ENCODE measurements at places on chromosomes 7 and 10.
A peak's percentile ranks its signal among the peaks of the same experiment; 100 is the strongest.

- peak; percentile 61 for DNase-seq
Observed at GRCh38 chr10:100020142-100020885, 10.6 kb upstream of the DNMBP start.

DNA sequence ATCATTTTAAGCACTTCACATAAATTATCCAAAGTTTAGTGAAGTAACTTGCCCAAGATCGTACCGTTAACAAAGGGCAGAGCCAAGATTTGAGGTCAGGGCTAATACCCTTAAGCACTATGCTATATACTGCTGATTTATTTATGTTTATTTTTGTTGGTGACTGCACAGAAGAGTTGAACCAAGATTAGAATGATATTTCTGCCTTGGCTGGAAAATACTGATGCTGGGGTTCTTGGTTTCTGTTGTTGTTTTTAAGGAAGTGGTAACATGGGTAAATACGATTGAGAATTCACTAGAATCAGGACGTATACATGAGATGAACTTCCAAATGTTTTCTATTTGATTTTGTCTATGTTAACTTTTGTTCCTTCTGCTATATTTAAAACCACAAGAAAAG lies 9.3 kb downstream of the ADD3 start:
- DNase-seq: no peak

- DNase-seq: no peak
Observed at GRCh38 chr10:124266468-124267230, 152.1 kb downstream of the OAT start.

- DNase-seq: no peak
Observed at GRCh38 chr10:48511875-48512231, 93.0 kb downstream of the ARHGAP22 start.

DNA sequence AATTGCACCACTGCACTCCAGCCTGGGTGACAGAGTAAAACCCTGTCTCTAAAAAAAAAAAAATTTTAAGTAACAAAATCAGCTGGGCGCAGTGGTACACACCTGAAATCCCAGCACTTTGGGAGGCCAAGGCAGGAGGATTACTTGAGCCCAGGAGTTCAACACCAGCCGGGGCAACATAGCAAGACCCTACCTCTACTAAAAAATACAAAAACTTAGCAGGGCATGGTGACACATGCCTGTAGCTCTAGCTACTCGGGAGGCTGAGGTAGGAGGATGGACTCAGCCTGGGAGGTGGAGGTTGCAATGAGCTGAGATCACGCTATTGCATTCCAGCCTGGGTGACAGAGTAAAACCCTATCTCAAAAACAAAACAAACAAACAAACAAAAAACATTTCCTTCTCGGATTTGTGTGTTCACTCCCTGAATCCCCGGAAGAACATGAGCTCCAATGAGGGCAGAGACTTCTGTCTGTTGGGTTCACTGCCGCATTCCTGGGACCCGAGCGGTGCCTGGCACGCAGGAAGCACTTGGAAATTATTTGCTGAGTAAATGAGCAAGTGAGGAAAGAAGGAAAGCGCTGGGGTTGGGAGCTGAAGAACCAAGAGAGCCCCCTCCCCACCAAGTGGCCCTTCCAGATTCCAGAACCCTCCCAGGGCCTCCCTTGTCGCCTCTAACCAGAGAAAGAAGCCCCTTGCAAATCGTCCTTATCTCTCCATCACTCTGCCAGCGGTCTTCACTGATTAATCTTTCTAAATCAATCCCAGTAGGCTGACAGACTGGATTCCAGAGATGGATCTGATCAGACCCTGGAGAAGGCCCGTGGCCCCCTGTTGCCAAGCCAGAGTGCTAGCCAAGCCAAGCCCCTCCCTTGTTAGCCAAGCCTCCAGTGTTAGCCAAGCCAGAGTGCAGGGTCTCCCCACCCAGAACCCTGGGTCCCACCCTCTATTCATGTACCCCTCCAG lies 6.2 kb downstream of the TNRC18 start:
- no peak for DNase-seq

Measured in NCI-H1417 (cell line).